KG1 (cell line): ENCODE measurements at places on chromosomes 2 and 18.
A peak's percentile ranks its signal among the peaks of the same experiment; 100 is the strongest.

- DNase-seq, result no peak
Observed at GRCh38 chr18:69974365-69974764, 26.7 kb upstream of the CD226 start.

GRCh38 chr2:220106065-220106464 is 478.6 kb downstream of the SLC4A3 start:
- DNase-seq, result no peak

GRCh38 chr2:12064153-12064552 is 317.7 kb downstream of the LPIN1 start:
- no peak for DNase-seq

GRCh38 chr2:69785358-69785757 is 43.4 kb downstream of the ANXA4 start:
- no peak for DNase-seq

DNA sequence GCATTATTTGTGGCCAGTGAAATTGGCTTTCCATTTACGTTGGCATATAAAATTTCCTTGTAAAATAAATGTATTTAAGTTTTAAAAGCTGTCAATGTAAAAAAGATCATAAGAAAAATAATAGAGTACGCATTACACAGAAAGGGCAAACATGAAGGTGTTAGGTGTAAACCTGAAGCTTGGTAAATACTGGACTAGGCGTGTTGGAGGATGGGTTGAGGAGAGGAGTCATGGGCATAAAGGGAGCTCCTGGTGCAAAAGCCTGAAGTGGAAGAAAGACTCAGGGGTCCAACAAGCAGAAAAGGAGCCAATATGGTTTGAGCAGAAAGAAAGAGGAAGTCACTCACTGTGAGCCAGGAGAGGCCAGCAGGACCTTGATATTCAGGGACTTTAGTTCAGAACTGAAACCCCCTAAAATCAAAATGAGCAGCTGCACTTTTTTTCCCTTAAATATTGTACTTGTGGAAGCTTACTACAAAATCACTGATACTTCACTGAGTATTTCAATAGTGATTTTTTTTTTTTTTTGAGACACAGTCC is 24.4 kb downstream of the SP5 start:
- no peak for DNase-seq

DNA sequence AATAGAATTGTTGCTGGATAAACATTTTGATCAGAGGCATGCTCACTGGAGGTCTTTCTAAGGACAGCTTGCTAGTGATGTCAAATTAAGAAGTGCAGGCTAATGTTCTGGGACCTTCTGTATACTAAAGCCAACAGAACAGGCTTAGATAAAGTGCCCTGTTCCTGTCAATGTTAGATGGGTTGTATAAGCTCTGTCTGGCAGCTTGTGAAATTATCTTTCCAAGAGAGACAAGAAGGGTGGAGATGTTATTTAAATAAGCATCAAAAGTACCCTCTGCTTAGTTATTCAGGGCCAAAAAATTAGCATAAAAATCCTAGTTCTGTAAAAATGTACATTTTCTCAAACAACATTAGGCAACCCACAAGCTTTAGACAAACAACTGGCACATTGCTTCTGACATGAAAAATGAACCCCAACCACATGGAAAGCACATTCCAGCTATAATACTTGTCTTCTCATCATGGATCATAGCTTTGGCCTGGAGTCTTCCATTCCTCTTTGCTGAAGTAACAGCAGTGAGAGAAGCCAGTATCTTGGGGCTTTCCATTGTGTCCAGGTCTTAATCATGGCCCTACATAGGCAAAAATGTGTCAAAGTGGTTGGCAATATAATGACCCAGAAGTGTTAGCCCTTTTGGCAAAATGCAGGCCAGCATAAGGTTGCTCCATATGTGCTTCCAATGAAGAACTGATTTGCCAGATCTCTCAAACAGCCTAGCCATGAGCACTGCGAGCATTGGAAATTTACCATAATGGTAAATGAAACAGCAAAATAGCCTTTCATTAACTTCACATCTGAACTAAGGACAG is 478.1 kb upstream of the ZNF804A start:
- DNase-seq, result no peak

DNA sequence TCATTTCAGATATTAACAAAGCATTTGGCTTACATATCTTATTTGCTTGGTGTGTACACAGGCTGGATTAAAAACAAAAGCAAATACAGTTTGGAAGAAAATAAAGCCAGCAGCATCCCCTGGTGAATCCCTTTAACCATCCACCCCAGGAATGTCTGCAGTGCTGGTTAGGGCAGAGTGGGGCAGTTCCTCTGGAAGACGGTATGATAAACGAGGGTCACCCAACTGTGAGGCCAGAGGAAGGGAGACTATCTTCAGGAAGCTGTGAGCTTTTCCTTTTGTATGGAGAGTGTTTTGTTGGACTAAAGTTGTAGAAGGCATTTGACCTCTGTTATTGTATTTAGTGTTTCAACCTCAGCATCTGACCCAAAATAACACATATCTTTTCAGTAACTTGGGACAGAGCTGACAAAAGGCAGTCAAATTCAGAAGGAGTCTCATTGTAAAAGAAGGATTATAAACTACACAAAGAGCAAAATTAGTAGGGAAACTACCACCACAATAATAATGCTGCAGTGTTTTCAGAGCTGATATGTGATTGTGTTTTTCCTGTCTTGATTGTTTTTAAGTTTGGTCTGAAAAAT is 159.1 kb downstream of the FMNL2 start:
- no peak for DNase-seq

- no peak for DNase-seq
Observed at GRCh38 chr2:67462738-67463496, 65.8 kb downstream of the ETAA1 start.

DNA sequence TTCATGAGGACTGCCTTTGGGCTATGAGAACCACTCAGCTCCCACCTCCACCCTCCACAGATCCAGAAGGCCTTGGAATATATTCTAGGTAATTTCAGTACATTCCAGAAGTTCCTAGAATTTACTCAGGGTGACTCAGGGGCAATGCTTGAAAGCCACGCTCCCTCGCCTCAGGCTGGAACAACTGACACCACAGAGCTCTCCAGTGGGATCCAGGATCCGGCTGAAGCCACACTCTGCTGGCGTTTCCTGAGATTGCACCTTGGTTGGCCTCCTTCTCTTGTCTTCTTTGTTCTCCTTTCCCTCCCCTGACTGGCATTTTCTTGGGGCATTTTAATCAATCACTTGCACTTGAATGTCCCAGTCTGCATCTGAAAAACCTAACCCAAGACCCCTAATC is 92.6 kb upstream of the KCNE4 start:
- no peak for DNase-seq

GRCh38 chr2:131044075-131044756 is 49.0 kb downstream of the FAM168B start:
- no peak for DNase-seq

GRCh38 chr2:10883801-10884478 is 27.8 kb upstream of the KCNF1 start:
- no peak for DNase-seq

GRCh38 chr18:48536516-48536915 is 2.3 kb upstream of the CTIF start:
- no peak for DNase-seq

DNA sequence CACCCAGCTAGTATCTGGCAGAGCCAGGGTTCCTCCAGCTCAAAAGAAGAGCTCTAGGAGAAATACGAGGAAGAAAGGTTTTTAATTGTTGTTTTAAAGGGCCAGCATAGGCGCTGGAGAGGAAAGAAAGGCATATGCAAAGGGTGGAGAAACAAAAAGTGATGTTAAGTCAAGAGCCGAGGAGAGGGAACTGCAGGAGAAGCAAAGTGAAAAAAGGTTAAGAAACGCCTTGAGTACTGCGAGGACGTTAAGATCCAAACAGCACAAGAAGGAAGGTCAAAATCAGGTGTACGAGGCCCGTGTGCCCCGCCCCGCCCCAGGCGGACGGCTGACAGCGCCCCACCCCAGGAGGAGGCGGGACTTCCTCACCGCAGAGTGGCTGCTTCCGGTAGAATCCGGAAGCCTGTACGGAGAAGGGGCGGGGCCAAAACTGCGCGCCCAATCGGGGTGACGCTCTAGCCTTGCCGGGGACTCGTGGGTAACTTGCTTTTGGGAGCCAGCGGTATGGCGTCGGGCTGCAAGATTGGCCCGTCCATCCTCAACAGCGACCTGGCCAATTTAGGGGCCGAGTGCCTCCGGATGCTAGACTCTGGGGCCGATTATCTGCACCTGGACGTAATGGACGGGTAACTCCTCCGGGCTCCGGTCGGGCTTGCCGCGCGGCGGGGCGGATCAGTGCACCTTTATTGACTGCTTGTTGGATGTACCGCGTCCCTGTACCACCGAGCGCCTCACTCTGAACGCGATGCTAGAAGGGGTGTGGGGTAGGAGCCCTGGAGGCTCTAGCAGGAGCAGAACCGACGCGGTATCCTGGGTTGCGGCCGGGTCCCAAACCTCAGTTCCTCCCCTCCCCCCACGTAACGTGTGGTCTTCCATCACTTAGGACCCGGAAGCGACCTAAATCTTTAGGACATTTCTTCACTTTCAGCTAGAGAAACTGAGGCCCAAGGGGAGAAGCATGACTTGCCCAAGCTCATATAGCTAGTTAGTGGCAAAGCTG is at the start of gene RPE:
RPE (plus strand) TSS at position 481 of the 1,000 bp plus-strand sequence; CDS start at position 505, 24 bp downstream.
- DNase-seq, result peak; percentile 98

- DNase-seq, result no peak
Observed at GRCh38 chr2:114745700-114746099, 303.3 kb downstream of the DPP10 start.

DNA sequence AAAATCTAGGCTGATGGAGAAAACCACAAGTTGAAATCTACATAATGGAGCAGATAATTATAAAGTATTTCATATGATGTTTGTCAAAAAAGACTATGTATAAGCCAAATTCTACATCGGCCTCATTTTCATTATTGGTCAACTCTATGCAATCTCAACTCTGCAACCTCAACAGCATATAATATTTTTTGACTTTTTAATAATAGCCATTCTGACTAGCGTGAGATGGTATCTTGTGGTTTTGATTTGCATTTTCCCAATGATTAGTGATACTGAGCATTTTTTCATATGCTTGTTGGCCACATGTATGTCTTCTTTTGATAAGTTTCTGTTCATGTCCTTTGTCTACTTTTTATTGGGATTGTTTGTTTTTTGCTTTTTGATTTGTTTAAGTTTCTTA is 496.1 kb upstream of the SLC39A10 start:
- DNase-seq, result no peak

DNA sequence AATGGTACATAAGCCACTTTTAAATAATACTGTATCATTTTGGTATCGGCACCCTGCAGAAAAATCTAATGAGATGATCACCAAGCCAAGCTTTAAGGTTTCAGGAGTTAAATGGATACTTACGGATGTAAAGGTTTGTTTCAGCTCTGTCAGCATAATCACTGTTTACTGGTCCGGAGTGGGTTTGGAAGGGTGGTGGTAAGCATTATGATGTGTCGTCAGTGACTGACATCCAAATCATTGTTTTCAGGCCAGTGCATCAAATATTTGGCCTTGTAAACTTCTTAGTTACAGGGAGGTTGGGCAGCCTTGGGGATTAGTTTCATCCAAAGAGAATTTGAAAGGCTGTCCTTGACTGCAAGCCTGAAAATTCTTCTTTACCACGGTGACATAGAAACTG is 50.0 kb upstream of the ATL2 start:
- DNase-seq, result no peak

- DNase-seq, result peak; percentile 54
Observed at GRCh38 chr2:102839668-102840388, 78.0 kb downstream of the TMEM182 start.

DNA sequence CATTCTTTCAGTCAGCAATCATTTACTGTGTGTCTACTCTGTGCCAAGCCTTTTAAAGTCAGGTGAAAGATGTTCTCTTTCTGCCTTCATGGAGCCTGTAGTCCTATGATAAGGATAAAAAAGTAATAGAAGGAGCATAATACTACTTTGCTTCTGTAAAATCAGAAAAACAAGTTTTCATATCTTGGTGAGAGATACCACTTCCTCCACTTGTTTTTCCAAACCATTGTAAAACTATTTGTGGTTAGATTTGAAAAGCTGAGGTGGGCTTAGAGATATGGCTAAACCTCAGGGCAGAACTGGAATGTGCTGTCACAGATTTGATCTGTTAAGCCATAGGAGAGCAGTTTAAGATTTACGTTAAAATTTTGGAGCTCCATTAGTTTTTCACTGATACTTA is 104.7 kb upstream of the FAM117B start:
- no peak for DNase-seq

GRCh38 chr18:6737833-6738232 is 8.3 kb downstream of the ARHGAP28 start:
- DNase-seq, result no peak

DNA sequence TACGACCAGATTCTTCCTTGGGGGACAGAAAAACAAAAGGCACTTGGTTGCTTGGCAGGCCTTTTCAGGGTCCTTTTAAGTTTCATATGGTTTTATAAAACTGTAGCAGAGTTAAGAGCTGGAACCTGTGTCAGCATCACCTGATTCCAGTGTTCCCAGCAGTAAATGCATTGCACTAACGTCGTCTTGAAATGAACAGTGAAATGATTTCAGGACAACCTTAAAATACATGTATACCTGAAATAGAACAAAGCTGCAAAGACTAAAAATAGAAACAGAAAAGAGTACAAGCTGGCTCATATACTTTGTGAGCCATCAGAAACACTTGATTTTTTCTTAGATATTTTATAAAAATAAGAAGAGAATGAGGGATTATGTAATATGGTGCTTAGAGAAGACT is 51.9 kb downstream of the ACSL3 start:
- DNase-seq, result no peak

GRCh38 chr18:64175432-64175831 is 26.5 kb upstream of the LINC00305 start:
- no peak for DNase-seq

- no peak for DNase-seq
Observed at GRCh38 chr18:62529597-62529996, 6.8 kb downstream of the ZCCHC2 start.

DNA sequence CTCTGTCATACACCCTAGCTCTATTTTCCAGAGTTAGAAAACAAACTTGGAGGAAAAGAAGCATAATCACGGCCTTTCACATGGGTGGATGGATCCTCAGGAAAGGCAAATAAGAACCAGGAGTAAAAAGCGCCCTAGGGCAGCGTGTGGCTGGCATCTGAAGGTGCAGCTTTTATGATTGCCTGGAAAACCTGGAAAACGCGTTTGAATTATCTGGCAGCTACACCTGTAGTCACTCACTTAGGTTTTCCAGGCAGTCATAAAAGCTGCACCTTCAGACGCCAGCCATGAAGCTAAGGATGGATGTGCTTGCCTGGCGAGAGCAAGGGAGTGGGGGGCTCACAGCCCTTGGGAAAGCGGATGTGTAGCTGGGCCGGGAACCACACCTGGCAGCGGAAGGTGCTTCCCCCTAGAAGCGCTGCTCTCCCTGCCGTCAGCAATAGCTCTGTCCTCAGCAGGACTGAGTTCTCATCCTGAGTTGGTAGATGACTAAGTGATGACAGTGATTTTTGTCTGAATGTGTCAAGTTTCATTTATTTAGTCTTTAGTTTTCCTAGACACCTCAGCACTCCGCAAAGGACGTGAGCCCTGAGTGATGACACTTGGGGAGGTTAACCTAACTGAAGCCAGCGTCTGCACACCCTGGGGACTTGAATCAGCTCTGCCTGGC is 82.0 kb downstream of the DCDC2C start:
- no peak for DNase-seq

GRCh38 chr18:3612315-3612714 is 162.3 kb downstream of the TGIF1 start:
- DNase-seq, result no peak

- no peak for DNase-seq
Observed at GRCh38 chr2:121634354-121635307, 14.6 kb downstream of the CLASP1 start.
